Activated CD4-positive, alpha-beta T cell treated with anti-CD3 and anti-CD28 coated beads for 24 hours (primary cell): ENCODE measurements at places on chromosomes 1 and 21.

GRCh38 chr1:188817814-188818213 is 1659.8 kb downstream of the BRINP3 start:
- no peak for DNase-seq

GRCh38 chr1:20974951-20975350 is 187.8 kb upstream of the HP1BP3 start:
- no peak for DNase-seq

DNA sequence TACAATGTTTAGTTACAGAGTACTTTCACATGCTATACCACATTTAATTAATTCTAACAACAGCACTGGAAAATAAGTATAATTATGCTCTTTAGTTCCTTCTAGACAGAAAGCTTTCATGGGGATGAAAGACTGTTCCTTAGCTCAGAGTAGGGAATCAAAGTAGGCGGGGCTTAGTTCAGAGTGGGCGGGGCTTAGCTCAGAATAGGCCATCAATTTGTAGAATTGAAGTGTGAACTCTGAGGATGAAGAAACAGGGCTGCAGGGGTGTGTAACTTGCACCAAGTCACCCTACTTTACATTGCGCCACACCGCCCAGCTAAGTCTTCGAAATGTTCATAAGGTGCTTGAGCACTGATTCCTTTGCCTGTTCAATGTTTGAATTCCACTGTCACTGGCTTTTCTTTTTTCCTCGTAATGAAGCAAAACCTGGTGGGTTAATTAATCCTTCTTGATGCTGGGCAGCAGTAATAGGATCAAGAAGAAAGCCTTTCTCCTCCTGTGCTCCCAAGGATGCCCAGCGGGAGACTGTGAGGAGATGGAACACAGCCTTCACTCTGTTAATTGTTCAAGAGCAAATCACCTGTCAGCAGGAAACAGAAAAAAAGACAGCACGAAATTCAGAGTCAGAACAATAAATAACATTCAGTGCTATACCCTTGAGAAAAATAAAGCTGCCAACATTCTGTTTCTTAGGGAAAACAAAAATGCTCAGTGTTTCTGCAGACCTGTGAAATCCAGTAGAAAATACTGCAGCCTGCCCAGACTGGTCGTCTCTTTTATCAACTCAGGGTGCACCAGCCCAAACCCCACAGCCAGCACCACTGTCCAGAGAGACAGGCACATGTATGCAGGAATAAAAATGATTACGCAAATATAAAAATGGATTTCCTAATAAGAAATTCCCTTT is 66.5 kb upstream of the CAMK1G start:
- DNase-seq, result no peak

DNA sequence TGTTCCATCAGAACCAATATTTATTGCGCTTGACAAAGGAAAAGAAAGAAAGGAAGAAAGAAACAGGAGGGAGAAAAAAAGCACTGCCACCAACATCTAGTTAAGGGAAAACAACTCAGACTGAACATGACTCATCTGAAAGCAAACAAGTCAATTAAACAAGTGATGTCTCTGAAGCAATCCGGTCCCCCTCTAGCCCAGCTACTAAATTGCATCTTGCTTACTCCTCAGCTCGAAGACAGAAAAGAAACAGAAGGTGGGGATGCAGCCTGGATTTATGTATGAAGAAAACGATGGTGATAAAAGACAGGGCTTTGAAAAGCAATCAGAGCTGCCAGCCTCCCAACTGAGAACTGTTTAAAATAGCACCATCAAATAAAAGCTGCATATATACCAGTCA is 188.2 kb downstream of the OMA1 start:
- no peak for DNase-seq

DNA sequence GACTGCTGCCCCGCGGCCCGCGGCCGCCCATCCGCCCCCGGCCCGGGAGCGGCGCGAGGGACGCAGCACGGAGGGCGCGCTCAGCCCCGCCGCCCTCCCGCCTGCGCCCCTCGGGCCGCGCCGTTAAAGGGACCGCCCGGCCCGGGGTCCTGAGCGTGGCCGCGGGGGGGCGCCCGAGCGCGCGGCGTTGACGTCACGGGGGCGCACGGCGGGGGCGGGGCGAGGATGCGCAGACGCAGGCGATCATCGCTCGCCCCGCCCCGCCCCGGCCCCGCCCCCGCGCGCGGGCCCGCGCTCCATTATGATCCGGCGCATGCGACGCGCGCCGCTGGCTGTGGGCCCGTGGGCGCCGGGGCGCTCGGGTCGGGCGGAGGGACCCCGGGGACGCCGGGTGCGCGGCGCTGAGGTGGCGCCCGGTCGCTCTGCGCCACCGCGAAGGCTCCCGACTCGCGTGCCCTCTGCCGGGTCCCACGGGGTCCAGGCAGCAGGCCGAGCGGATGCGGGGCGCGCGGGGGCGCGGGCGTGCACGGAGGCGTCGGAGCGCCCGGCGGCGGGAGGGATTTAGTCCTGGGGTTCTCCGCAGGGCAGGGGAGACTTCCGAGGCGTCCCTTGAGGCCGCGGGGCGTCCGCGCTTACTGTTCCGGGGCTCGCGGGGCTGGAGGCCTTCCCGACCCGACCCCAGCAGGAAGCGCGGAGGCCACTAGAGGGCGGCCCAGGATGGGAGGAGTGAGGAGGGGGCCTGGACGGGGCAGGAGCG is at the start of gene DVL1:
Gene DVL1 (minus strand): TSS at position 163 of the 757 bp plus-strand sequence. CDS start 353 bp downstream, outside the sequence.
- DNase-seq, result peak; percentile 53

- DNase-seq, result no peak
Measured at GRCh38 chr21:15774590-15774989, 44.8 kb downstream of the USP25 start.

DNA sequence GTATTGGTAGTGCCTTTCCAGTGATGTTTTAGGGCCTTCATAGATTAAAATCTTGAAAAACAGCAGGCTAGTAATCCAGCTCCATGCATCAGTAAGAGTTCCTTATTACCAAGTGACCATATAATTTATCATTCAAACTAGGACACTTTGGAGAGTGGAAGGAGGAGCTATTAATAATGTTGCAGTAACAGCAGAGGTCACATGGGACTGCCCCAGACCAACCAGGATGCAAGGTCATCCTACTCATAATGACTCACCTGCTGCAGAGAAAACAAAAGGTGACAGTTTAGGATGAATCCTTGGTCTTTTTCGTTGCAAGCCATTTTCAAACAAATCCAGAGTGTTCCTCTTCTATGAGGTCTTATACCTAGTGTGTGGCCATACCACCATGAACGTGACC is 187.4 kb downstream of the NUF2 start:
- no peak for DNase-seq

DNA sequence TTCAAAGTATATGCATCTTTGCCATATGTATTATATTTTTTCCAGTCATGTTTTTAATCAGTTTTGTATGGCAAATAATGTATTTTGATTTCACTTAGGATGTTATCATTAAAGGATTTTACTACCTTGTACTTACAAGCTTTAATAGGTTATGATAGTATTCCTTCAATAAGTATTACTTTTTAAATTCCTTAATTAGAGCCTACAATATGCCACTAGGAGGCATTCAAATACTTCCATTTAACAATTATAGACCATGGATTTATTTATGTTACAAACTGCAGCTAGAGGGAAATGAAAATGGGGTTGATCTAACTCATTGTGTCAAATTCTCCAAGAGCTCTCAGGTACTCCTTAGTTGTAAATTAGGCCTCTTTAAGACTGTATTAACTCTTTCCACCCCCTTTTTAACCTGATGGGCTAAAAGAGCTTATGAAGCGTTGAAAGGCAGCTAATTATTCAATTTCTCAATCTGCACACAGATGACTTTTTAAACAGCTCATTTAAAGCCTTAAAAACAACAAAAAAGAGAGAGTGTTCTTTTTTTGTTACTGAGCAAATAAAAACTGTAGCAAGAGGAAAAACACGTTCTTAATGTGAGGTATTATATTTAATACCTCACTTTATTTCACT is 156.2 kb downstream of the DENND1B start:
- DNase-seq, result no peak

GRCh38 chr1:14345946-14346550 is 252.4 kb upstream of the KAZN start:
- no peak for DNase-seq

- no peak for DNase-seq
Measured at GRCh38 chr1:226736001-226736907, 2.8 kb downstream of the ITPKB start.

- DNase-seq, result no peak
Measured at GRCh38 chr1:76854255-76854654, 13.0 kb upstream of the ST6GALNAC5 start.

DNA sequence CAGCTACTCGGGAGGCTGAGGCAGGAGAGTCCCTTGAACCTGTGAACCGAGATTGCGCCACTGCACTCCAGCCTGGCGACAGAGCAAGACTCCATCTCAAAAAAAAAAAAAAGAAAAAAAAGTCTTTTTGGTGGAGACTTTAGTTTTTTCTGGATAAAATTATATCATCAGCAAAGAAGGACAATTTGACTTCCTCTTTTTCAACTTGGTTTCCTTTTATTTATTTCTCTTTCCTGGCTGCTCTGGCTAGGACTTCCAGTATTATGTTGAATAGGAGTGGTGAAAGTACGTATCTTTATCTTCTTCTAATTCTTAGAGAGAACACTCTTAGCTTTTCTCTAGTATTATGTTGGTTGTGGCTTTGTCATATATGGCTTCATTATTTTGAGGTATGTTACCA is 130.8 kb downstream of the PCBP3 start:
- DNase-seq, result no peak
